ENCODE measurements at places on chromosomes 4 and X.

DNA sequence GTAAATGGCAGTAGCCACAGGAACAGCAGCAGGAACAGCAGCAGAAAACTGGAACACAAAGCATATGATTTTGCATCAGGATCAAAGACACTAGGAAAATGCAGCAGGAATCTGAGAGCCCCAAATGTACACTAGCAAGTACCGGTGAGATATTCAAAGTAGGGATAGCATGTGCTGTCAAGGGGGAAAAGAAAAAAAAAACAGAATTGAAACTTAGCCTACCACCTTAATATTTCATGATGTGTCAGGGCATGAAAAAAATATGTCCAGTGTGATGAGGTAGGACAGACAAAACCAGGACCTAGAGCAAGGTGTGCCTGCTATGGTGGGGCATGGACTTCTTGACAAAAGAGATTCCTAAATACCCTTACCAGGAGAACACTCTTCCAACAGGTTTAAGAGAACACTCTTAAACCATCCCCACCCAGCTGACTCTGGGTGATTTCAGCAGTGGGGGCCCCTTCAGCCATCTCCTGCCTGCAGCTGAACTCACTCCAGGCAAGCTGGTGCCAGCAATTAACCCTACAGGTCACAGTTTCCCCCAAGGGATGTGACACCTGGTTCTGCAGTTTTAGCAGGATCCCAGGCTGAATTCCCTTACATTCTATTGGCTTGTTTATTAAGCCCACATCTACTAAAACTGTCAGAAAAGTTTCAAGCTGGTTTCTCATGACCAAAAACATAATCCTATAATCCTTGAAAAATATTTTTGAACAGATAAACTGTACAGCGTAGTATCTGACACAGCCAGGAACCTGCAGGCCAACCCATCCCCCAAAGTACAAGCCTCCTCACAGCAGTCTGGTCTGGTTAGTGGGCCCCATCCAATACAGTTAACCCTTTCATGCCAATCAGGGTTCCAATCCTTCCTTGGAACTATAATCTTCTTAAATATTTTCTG, 62.9 kb upstream of the FMR1 start:
- DNase-seq = no peak

DNA sequence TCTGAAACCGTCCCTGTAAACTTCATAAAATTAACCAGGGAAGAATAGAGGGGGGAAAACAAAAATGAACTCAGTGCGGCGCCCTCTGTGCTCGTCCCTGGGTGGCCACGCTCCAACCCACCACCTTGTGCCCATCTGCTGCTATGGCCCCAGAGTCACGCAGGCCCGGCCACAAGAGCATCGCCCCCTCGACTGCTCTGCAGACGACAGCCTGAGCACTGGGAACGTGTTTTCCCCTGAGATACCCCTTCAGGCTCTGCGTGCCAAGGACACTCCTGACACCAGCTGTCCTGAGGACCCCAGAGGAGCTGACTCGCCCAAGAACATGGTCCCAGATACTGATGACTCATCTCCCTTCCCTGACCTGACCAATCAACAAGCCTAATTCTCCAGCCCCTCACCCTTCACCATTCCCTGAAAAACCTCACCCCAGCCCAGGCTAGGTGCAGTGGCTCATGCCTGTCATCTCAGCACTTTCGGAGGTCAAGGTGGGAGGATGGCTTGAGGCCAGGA, 64.1 kb upstream of the GPR78 start:
- DNase-seq = no peak

DNA sequence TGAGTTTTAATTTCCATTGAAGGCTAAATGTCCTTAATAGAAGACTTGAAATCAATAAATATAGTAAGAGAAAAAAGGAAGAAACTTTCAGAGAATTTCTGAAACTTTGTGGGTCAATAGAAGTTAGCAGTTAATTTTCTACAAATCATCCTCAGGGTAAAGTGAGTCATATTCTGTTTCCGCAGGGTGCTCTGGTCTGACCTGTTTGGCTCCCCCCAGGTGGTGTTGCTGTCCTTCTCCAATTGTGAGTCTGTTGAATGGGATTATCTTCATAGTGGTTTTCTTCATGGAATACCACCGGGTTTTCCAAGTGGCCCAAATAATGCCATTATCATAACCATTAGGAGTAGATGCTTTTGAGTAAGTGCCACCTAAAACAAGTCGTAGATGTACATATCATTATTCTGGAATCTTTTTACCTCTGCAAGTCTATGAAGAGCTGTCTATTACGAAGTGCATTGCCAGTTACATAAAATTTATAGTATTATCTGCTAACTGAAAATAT, 7.7 kb downstream of the FGG start:
- DNase-seq = no peak

DNA sequence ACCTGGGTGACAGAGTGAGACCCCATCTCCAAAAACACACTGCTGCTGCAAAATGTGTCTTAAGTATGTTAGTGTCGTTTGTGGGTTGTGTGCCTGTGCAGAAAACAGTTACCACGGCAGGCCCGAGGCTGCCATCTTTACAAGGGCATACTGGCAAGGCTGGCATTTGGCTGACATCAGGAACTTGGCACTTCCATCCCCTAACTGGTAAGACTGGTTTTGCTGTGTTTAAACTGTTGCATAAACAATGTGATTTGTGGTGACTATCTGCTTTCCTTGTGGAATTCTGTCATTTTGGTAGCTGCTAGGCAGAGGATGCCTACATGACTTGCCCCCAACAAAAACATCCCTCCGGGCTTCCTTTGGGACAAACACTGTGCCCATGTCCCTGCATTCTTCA, 12.3 kb downstream of the LRP2BP start:
- DNase-seq = no peak

DNA sequence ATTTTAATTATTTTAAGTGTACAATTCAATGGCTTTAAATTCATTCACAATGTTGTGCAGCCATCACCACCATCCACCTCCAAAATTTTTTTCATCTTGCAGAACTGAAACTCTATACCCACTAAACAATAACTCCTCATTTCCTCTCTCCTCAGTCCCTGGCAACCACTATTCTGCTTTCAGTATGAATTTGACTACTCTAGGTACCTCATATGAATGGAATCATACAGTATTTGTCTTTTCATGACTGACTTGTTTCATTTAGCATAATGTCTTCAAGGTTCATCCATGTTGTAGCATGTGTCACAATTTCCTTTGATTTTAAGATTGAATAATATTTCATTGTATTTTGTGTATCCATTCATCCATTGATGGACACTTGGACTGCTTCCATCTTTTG, 46.9 kb downstream of the KIF4A start:
- no peak for DNase-seq

DNA sequence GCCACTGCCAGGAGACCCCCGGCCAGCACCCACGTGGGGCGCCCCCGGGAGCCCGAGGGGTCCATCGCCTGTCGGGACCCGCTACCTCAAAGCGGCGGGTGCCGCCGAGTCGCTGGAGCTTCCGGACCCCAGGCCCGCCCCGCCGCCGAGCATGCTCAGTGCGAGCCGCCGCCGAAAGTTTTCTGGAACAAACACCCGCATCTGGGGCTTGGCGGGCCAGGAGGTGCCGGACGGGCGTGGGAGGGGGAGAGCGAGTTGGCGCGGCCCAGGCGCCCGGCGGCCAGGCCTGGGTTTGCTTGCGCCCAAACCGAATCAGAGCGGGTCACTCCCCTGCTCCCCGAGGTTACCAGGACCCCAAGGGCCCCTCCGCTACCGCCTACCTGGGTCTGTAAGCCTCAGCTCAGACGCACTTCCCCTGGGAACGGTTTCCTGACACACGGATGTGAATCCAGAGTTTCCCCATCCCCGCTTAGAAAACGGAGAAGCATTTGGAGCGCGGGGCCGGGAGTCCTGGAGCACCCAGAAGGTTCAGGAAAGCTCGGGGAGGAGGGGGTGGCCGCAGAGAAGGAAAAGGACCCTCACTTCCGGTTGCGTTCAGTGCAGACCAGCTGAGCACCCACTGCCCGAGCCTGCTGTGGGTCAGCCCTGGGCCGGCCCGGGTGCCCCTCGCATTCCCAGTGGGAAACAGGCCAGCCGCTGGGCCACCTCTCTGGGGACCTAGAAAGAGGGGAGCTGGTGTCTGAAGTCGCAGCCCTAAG, at the start of gene EVC2:
EVC2 (minus strand) TSS at position 111 of the 758 bp plus-strand sequence; CDS start at position 65, 46 bp downstream.
- DNase-seq = no peak

GRCh38 chr4:118012142-118012541, 22.1 kb upstream of the NDST3 start:
- DNase-seq = no peak

DNA sequence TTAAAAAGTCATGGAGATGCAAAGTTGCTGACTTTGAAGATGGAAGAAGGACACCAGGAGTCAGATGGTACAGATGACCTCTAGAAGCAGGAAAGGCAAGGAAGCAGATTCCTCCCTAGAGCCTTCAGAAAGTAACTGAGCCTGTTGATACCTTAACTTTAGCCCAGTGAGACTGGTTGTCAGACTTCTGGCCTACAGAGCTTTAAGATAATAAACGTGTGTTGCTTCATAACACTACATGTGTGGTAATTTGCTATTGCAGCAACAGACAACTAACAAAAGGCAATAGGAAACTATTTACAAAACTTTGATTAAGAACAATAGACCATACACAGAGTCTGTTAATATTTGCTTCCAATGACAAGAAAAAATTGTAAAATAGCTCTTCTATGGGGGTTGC, 102.0 kb upstream of the USP38 start:
- no peak for DNase-seq

DNA sequence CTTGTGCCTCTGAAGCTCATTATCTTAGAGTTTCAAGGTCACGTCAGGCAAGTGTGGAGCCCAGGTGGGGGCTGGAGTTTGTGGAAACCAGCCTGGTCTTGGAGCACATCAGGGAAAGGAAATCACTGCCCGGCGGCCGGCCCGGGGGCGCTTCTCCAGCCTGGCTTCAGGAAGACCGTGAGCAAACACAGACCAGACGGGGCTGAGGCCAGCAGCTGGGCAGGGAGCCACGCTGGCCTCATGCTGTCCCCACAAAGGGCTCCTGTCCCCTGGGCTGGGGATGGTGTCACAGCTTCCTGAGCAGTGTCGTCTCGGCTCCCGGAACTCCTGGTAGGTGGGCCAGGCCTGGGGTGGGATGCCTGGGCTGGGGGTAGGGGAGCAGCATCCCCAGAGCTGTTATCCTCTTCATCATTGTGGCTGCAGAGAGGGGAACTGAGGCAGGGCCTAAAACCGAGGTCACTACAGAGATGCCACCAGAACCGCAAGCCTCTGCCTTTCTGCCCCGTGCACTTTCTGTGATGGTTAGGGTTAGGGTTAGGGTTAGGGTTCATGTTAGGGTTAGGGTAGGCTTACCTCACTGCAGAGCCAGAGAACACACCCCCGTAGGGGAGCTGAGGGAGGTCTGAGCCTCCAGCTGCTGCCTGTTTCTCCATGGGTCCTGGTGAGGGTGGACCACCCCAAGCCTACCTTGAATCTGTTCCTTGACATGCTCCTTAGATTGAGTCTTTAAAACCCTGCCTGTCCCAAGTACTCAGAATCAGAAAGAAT, 77.5 kb downstream of the HTRA3 start:
- no peak for DNase-seq

- DNase-seq = no peak
These were observed 1.3 kb upstream of the MRFAP1 start for GRCh38 chr4:6639137-6639680.

DNA sequence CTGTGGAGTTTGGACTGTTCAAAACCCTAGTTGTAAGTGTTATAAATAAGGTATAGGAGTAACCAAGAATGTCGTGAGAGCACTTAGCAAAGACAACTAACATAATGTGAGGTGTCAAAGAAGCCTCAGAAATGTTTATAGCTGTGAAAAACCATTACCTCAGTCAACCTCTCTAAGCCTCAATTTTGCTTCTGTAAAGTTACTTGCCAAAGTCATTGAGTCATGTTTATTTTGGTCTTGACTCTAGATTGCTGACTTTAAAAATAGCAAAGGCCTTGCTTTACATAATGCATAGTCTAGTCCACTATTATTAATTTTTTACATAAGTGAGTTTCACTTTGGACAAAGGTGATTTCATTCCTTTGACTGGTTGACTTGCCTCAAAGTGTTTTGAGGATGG, 257.6 kb upstream of the CXXC4 start:
- DNase-seq = no peak

DNA sequence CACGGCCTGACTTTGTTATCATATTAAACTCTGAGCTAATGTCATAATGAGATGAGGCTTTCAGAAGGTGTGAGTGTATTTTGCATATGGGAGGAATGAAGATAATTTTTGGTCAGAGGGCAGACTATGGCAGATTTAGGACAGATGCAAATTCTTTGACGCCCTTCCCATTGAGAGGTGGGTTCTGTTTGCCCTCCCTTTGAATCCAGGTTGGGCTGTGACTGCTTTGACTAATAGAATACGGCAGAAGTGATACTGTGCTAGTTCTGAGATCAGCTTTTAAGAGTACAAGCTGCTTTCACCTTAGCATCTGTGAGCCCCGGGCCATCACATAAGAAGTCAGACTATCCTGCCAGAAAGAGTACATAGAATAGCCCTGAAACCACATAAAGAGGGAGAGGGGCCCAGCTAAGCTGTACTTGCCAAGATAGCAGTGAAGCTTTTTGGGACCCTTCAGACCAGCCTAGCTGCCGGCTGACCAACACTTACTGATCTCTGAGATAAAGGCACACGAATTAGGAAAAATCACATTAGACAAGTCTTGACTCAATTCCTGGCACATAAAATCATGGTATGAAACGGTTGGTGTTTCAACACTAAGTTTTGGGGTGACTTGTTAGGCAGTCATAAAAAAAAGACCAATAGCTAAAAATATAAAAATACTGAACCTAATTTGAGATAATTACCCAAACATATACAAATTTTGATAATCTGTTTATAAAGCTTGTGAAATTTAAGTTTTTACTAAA, 166.7 kb upstream of the SH3RF1 start:
- no peak for DNase-seq

GRCh38 chr4:108398316-108398715, 222.1 kb upstream of the RPL34 start:
- no peak for DNase-seq

DNA sequence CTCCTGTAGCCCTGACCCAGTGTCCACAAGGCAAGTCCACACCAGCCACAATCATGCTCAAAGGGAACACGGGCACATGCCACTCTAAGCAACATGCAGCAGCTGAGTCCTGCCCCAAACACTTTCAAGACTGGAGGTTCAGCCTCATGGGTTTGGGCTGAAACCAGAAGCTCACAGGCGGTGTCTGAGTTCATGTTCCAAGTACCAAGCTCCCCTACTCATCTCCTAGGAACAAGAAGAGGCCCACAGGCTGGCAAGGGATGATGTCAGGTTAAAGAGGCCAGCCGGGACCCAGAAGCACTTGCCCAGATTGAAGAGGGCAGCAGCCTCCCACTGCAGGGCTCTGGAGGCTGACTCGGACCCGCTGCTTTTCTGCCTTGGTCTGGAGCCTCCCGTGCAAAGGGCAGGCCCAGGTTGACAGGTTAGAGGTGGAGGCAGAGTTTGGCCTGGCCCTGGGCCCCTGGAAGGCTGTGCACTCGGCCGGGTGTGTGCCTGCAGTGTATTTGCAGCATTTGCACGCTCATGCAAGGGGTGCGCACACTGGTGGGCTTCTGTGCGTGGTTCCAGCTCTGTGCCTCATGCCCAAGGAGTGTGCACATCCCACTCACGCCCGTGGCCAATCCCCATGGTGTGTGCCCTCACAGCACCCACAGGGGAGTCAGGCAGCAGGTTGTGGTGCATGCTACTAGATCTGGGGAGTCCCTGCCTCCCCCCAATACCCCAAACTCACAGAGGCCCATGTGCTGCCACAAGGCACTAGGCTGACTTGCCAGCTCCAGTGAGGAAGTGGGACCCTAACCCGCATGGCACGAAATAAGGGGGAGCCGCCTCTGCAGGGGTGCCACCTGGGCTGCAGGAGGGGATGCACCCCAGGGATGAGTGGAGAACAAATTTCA, 2.4 kb downstream of the HMX1 start:
- no peak for DNase-seq

- no peak for DNase-seq
These were observed 926.1 kb downstream of the ADGRL3 start for GRCh38 chr4:62126064-62126732.
